ENCODE measurements at places on chromosomes 2 and 18.

GRCh38 chr2:102141970-102142828, at the start of gene IL1R1:
IL1R1 (plus strand) TSS chr2:102142746; CDS start chr2:102157725, 14,979 bp downstream.
- peak; percentile 70 for DNase-seq

GRCh38 chr2:5734859-5735520, 42.8 kb downstream of the SOX11 start:
- no peak for DNase-seq

- no peak for DNase-seq
Observed at GRCh38 chr2:222468346-222468745, 44.0 kb downstream of the SGPP2 start.

DNA sequence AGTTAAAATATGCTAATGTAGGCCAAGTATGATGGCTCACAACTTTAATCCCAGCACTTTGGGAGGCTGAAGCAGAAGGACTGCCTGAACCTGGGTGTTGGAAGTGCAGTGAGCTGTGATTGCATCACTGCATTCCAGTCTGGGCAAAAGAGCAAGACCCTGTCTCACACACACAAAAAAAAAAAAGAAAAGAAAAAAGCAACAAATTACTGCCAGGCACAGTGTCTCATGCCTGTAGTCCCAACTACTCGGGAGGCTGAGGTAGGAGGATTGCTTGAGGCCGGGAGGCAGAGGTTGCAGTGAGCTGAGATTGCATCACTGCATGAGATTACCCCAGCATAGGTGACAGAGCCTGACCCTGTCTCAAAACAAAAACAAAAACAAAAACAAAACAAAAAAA, 110.6 kb downstream of the PRELID3A start:
- DNase-seq = no peak

DNA sequence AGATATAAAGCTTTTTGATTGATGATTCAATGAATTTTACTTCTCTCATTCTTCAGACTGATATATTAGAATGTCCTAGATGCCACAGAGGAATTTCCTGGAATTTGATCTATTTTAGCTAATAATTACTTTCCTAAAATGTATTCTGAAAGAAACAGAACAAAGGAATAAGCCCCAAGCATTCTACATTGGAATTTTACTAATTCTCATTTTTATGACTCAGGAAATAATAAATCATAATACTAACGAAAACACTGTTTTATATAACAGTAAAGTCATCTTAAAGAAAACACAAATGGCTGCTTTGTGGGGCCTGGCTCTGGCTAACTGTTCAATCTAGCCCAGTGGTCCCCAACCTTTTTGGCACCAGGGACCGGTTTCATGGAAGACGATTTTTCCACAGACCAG, 68.6 kb upstream of the LPIN2 start:
- no peak for DNase-seq

DNA sequence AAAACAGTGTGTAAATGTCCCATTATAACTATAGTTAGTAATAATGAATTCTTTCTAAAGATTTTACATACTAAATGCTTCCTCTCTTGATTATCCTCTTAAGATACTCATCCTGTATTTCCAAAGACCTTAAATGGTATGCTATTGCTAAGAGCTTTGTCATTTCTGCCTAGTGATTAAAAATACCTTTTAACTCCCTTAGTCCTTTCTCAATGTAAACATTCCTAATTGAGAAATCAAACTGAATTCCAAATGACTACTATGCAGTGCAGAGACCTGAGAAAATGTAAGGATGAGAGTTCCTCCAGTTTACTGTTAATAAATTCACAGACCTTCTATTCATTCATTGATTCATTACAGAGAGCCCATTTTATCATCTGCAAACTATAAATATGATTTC, 86.9 kb downstream of the SOS1 start:
- DNase-seq = no peak

DNA sequence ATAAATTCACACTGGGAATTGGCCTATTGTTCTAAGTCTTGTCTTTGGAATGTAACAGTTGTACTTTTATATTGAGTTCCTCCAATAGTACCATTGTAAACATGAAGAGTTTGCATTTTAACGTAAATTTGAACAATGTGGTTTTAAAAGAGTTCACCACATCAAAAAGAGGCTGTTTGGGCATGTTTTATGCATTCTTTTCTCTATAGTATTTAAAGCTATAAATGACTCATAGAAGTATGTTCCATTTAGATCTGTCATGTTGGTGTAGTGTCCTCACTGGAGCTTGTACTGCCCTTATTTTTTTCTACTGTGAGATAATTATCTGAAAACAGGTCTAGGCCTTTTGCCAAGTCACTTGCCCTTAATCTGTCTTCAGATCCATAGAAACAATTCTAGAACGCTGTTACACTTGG, 141.9 kb downstream of the RHBDD1 start:
- no peak for DNase-seq

- peak; percentile 2 for DNase-seq
Observed at GRCh38 chr18:53253789-53254188, 913.8 kb downstream of the DCC start.

DNA sequence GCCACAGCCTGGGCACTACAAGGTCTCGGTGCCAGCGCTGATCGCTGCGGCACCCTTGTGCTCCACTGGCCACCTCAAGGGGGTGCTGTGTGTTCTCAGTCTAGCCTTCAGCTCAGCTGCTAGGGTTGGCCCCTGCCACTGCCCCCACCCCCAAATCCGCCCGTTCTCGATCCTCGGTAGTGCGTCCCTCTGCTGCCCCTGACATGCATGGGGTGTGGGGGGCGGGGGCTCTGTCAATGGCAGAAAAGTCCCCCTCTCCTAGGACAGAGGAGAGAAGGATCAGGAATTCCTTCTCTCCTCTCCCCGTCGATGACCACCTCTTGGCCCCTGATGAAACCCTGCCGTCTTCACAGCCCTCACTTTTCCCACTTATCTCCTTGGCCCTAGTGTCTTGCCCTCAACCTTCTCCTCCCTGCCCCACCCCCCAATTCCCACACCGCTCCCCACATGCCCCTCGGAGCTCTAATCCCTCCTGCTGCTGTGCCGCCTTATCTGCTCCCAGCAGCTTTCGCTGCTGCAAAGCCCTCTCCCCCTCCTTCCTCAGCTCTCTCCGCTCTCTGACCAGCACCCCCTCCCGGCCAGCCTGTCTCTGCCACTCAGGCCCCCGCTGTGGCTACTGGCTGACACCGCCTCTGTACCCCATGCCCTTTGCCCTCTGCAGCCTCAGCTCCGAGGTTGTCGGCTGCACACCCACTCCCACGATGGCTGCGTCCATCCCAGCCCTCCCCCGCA, 4.3 kb upstream of the ASIC4 start:
- DNase-seq = peak; percentile 93

DNA sequence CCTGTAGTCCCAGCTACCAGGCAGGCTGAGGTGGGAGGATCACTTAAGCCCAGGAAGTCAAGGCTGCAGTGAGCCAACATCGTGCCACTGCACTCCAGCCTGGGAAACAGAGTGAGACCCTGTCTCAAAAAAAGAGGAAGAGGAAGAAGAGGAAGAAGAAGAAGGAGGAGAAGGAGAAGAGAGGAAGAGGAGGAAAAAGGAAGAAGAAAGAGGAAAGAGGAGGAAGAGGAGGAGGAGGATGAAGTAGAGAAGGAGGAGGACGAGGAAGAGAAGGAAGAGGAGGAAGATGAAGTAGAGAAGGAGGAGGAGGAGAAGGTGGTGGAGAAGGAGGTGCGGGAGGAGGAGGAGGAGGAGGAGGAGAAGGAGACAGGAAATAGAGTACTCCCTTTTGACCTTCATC, 38.0 kb downstream of the CFAP210 start:
- DNase-seq = no peak

GRCh38 chr2:179234658-179235240, 29.9 kb downstream of the SESTD1 start:
- no peak for DNase-seq

- DNase-seq = no peak
Observed at GRCh38 chr2:122908159-122908558, 1116.9 kb upstream of the CNTNAP5 start.

DNA sequence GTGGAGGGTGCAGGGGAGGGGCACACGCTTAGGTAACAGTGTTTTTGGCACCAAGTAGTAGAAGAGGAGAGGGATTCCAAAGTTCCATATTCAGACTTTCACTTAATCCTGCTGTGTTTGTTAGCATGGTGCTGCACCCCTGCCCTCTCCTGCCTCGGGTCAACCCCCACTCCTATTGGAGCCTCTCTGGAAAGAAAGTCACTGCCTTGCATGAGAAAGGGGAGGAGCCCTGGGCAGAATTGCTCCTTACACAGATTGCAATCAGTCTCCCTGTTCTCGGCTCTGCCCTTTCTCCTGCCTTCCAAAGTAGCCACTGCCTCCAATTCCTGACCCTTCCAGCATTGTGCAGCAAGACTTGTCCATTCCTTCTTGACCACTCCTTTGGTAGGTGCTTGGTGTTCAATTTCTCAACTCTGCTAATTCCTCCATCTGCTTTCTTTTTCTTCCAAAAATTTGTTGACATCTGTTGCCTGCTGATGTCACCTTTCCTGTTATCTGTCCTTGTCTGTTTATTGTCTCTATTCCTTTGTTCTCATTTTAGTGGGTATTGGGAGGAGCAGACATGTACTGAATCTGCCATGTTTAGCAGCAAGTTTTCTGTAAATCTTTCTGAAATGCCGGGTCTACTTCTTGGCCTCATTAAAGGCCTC, 225.4 kb downstream of the LOXHD1 start:
- DNase-seq = peak; percentile 30

Data from GM23338 (cell line).